ENCODE measurements at places on chromosomes 2 and 18. TPM values are rescaled to one million over a fixed set of nuclear protein-coding genes. Genes with fewer than 3 reads are reported as not detected.

MALT1 gene
- total RNA-seq: 12.0 TPM

WNT6 gene
- total RNA-seq: 0.10 TPM

NEURL3 gene
- total RNA-seq: 1.7 TPM

LPIN2 gene
- 15.3 TPM for total RNA-seq

ERMN gene
- not detected for total RNA-seq

CCL20 gene
- 4.4 TPM for total RNA-seq

QPCT gene
- 17.5 TPM for total RNA-seq

RTP5 gene
- not detected for total RNA-seq

CHPF gene
- 32.4 TPM for total RNA-seq

SELENOI gene
- total RNA-seq: 21.7 TPM

KIF1A gene
- total RNA-seq: 0.73 TPM

PROC gene
- 3.2 TPM for total RNA-seq

MLPH gene
- 289 TPM for total RNA-seq

EPAS1 gene
- total RNA-seq: 93.0 TPM

GALNT3 gene
- total RNA-seq: not detected

ATOH8 gene
- 5.7 TPM for total RNA-seq

RGPD3 gene
- 0.19 TPM for total RNA-seq

RAX gene
- total RNA-seq: not detected

COBLL1 gene
- total RNA-seq: 4.1 TPM

MROH2A gene
- total RNA-seq: 0.10 TPM

RNF144A gene
- total RNA-seq: 7.5 TPM

CPLX4 gene
- not detected for total RNA-seq

OSR1 gene
- 4.6 TPM for total RNA-seq

TANC1 gene
- 7.3 TPM for total RNA-seq
